ENCODE measurements at places on chromosomes 7 and 10.

DNA sequence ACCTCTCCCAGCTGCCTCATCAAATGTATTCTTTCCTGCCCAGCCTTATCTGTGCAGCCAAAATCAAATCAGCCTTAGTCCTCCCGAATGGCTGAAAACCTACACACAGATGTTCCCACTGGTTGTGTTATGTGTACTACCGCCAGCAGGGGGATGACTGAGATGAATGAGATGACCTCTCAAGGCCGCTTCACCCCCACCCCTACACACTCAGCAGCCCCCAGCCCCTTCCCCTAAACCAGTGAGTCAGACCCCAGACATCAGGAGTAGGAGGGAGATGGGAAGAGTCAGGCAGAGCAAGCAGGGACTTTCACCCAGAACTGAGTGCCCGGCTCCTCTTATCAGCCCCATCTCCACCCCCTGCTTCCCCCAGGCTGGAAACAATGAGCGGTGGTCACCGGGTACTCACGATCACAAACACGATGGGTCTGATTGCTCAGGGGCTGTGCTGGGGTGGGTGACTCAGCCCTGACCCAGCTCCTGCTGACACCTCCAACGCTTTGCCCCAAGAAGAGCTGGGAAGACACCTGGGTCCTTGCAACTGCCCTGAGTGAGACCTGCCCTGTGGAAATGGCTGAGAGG is 6.5 kb upstream of the C10orf105 start:
- no peak for DNase-seq

DNA sequence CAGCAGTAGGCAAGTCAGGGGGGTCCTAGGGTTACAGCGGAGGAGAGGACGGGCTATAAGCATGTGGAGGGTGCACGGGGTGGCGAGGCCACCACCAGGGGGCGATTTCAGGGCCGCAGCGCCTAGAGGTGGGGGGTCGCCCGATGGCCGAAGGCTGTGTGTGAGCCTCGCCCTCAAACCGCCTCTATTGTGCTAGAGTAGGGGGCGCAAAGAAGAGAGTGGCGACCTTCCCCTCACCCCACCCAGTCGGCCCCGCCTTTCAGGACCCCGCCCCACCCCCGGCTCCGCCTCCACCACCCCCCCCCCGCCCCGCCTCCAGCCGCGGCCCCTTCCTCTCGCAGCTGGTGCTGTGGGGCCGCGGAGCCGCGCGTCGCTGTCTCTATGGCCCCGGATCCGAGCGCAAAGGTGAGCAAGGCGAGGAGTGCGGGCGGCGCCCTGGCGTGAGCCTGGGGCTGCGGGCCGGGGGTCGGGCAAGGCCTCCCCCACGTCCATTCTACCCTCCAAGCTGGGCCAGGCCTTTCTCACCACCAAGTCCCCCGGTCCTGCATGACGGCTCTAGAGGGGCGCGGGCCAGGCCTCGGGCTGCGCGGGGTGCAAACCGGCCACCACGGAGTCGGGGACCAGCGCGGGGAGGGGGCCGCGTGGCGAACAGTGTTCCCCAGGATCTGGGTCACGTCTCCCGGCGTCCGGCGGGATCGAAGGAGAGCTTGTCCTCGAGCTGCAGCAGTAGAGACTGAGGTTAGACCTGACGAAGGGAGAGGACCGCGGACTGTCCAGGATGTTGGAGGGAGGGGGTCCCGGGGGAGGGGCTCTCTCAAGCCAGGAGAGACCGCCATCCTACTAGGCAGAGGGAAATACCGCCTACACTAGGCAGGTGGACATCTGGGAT is at the start of gene SEMA4G:
SEMA4G (plus strand) TSS at position 318 of the 889 bp plus-strand sequence. CDS start 3,409 bp downstream, outside the sequence.
- peak; percentile 45 for DNase-seq

DNA sequence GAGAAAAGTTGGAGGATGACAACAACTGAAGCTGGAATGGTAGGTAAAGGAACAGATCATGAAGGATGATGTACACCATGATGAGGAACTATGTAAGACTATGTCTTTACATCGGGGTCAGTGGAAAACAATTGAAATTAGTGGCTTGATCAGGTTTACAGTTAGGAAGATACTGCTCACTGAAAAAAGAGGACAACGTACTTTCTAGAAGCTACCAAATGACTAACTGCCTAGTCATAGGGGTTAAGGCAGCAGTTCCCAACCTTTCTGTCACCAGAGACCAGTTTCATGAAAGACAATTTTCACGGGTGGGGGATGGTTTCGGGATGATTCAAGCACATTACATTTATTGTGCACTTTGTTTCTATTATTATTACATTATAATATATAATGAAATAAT is 91.6 kb upstream of the ANKRD1 start:
- no peak for DNase-seq

DNA sequence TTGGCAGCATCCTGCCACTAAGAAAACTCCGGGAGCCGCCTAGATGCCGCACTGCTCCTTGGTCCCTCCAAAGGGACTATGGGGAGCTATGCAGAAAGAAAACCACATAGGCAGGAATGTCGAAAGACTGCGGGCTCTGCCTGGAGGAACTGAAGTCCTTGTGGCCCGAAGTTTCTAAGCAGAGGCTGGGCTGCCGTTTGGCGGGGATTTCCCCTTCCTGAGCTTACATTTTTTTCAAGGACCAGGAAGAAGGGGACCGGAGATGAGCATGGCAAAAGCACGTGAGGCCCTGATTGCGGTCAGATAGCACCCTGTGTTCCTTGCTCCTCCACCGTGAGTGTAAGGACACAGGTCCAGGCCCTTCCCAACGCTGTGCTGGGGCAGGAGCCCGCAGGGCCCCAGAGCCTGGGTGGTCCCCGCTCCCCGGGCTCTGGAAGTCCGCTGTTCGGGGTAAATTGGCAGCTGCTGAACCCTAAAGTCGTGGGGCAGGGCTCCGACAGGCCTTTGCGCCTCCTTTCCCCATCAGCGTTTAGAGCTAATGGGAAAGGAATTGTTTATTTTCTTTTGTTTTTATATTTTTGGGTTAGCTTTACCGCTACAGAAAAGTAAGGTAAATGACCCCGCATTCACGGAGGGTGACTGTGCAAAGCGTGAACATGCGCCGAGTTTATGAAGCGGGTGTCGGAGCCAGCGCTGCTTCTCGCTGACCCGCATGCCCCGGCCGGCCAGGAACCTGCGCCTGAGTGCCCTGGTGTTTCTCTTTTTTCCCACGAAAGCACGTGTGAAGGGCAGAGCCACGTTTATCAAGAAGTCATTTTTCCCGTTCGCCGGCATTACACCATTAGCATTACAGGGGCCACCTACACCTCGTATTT is 356.5 kb upstream of the ZNF32 start:
- DNase-seq, result no peak

DNA sequence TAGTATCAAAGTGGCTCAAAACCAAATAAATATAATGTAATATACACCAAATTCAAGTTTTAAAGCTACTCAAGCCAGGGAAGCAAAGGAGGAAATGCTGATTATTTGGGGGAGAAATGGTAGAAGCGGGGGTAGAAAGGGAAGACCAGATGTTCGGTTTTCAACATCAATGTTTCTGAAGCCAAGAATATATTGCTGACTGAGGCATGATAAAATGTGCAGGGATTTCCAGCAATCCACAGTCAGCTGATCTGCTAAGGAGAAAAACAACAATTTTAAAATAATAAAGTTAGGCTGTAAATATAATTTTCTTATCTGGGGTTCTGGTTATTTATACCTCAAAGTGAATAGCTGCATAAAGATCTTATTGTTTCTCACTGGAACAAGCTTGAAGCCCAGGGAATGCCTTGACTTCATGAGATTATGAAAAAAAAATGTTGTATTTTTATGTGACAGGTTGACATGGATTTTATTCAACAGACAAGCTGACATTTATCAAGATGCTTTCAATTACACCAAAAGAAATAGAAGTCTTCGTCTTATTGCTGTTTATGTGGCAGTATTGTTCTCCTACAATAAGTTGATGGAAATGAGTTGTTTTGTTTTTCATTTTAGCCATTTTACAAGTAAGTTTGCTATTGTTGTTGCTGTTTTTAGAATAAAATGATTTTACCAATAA is 28.6 kb upstream of the BMPER start:
- no peak for DNase-seq

- no peak for DNase-seq
These were observed 125.7 kb upstream of the CXCL12 start for GRCh38 chr10:44510379-44511115.

GRCh38 chr10:24926557-24926956 is 25.8 kb downstream of the PRTFDC1 start:
- DNase-seq, result no peak

GRCh38 chr10:88879534-88880281 is at the start of gene STAMBPL1:
Gene STAMBPL1, plus strand, starts transcription at chr10:88880245. Its CDS starts 21,464 bp downstream, at chr10:88901709.
- DNase-seq, result peak; percentile 70

DNA sequence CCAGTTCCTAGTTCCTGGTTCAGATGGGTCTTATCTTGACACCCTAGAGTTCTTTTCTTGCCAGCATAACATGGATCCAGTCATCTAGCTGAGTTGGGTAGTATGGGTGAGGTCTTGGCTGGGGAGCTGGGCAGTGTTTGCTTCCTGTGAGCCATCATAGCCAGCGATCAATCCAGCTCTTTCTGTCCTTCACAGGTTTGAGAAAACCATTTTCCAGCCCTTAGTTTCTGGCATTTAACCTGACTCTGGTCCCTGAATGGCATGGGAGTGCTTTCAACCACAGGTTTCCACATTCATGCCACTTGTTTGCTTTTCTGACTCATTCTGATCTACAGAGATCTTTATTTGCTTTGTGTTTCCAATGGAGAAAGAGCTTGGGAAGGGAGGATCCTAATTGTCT is 8.6 kb downstream of the SLC13A1 start:
- DNase-seq, result no peak

DNA sequence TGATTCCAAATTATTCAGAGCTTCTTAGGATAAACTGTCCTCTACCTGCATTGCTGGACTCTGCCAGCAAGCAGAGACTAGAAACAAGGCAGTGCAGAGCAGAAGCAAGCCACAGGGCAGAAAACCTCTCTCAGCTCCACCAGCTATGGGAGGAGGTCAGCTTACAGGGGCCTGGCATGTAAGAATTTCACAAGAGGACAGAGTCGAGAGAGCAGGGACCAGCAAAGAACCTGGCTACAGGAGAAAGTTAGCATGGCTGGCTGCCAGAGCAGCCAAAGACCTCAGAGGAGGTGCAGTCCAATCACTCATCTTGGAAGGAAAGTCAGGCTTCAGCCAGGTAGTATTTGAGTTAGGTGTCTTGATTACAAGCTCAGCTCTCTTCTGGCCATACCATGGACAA is 62.9 kb downstream of the ENO4 start:
- no peak for DNase-seq

GRCh38 chr10:54797636-54798321 is 3.3 kb downstream of the PCDH15 start:
- no peak for DNase-seq

DNA sequence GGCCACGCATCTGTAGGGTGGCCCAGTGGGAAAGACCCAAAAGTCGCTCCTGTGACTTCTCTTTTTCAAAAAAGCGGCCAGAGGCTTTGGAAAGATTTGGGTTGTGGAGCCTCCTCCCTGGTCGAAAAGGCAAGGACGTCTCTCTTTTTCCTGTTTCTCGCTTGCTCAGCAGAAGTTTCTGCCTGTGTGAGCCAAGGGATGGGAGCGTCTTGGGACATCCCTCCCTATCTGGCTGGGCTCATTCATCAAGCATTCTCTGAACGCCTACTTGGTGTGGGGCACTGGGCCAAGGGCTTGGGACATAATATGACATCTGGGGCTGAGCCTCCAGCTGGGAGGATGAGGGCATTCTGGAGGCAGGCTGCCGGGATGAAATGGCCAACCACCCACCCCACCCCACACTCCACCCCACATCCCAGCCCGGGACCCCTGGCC is 120.9 kb downstream of the C10orf105 start:
- DNase-seq, result no peak

Measured in stimulated activated naive CD4-positive, alpha-beta T cell (primary cell).